Stimulated activated CD4-positive, alpha-beta T cell treated with anti-CD3 and anti-CD28 coated beads, Interleukin-2, amount 100 ng/mL, for 24 hours (primary cell): ENCODE measurements at places on chromosomes 12 and 14.

GRCh38 chr12:28027947-28028724, 55.6 kb upstream of the PTHLH start:
- DNase-seq: no peak

GRCh38 chr12:55721601-55722213, 1.5 kb downstream of the RDH5 start:
- DNase-seq: no peak

- no peak for DNase-seq
Observed at GRCh38 chr14:104515811-104516780, 63.5 kb upstream of the C14orf180 start.

- DNase-seq: no peak
Observed at GRCh38 chr12:62285284-62285683, 25.1 kb downstream of the USP15 start.

DNA sequence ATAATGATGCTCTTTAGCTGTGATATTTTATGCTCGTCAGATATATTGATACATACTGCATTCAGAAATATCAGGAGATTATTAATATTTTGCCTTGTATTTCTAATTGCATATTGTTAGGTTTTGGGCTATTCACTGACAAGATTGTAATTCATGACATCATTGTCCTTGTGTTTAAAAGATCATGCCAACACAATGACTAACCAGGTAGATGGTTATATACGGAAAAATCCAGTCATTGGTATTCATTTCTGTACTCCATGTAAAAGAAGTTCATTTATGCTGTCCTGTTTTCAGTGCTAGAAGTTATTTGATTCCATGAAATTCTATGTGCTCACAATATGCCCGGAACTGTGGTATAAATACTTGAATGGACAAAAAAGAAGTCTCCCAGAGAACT, 107.5 kb downstream of the KITLG start:
- DNase-seq: no peak

GRCh38 chr12:95970905-95971304, 25.2 kb downstream of the HAL start:
- DNase-seq: no peak

DNA sequence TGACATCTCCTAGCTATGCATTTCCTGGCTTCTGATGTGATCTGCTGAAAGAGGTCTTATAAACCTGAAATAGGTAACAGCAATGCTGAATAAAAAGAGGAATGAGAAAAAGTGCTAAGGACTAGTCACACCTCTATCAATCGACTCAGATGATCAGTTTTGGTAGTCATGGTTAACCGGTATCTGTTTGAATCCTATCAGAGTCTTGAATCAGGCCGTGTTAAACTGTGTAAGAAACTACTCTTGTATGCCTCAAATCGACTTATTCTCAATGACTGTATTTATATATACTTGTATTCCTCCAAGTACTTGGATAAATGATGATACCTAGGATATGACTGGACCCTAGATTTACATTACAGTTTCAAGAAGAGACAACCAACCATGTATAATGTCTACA, 10.8 kb upstream of the ISM2 start:
- no peak for DNase-seq

- peak; percentile 2 for DNase-seq
Observed at GRCh38 chr12:71438670-71439361, 782 bp upstream of the LGR5 start.

DNA sequence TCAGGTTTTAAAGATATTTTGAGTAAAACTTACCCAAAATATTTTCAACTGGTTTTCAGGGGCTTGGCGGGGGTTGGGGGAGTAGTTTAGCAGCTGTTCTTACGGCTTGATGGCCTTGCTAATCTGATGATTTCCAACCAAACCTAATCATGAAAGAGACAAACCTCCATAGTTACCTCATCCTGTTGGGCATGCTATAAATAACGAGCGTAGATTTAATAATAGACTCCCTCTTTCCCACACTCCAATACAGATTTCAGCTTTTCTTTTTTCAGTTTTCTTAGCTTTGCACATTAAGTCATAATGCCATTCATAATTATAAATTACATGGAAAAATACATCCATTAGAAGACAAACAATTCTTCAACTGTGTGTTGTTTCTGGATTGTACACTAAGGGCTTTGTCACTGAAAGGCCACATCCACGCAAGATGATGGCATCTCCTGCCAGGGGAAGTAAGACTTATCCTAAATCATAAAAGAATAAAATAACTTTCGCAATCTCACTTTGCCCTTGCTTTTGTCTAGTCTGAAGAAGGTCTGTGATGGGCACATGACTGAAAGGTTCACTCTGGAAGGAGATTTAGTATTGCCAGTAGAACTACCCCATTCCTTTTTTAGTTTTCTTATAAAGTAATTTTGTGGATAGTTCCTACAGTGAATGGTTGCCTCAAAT, 23.2 kb downstream of the ITPR2 start:
- DNase-seq: no peak

DNA sequence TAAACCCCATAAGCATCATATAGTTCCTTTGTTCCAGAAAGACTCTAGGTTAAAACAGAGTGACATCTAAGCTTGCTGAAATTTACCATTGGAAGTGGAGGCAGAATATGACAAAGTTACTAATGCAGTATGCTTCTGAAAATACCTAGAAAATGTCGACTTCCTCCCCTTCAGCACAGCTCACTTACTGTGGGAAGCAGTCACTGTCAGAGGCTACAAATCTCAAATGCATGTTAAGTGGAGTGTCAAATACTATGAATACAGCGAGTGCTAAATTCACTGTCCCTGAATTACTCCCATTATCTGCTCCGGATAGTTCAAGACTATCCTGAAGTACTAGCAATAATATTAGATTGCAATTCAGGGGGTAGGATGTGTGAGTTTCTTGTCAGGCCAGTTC, 1454.6 kb downstream of the AACS start:
- DNase-seq: no peak

GRCh38 chr12:123106640-123107359, 44.1 kb downstream of the PITPNM2 start:
- peak; percentile 62 for DNase-seq

DNA sequence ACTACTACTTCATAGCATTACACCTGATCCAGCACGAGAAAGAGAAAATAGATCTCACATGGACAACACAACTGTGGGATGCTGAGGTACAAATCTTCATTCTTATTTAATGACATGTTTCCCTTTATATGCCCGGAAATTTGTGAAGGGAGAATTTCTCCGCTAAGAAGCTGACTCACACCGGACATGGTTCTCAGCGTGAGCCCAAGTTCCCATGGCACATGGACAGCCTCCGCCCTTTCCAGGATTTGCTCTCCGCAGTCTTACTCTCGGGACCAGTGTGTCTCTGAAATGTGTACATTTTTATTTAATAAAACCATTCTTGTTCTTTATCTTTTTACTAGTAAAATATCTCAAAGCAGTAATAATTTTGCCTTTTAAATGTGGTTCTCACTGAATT, 1154.8 kb downstream of the TMEM121 start:
- no peak for DNase-seq

DNA sequence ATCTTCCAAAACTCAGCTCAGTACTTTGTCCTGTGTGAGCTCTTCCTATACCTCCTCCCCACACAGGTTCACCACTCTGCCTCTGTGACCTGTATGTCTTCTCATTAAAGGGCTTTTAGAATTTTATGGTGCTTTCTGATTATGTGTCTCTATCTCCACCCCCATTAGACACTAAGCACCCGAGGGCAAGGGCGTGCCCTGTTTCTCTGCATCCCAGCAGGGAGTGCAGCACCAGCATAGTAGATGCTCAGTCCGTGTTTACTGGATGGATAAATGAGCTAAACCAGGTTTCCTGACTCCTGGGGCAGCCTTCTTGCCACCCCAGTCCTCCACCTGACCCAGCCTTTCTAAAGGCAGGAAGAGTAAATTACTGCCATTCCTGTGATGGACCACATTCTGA, 333.8 kb downstream of the CACNA1C start:
- no peak for DNase-seq

DNA sequence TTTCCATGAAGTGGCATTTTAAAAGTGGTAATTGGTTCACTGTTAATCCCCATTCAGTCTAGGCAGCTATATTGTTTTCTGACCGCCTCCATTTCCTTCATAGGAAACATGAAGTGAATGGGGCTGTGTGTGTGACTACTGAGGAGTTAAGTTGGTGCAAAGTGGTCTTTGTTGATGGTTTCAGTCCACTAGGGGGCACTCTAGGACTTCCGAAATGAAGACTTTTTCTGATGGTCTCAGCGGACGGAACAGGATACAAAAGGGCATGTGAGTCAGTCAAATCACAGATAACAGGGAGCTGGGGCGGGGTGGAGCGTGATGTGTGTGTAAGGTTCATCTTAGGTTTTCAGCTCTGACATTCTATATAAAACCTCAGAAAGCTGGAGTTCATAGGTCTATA, 240.1 kb upstream of the OR4E1 start:
- peak; percentile 79 for DNase-seq

DNA sequence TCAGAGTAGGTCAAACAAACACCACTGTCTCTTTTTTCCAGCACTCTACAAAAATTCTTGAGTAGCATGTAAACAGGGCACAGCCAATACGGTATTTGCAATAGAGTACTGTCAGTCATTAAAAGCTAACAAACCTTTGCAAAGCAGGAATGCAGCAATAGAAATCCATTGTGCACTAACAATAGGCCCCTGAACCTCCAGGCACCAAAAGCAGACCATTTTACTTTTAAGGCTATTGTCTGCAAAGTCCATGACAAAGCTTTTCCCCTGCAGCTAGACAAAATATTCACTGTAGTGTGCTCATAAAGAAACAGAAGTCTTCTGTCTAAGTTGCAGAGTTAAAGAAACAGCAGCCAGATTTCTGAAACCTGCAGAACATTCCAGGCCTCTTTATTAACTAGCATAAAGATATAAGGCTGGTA, 191.9 kb downstream of the SOX5 start:
- no peak for DNase-seq

GRCh38 chr12:54723379-54724256, 75.5 kb upstream of the DCD start:
- DNase-seq: peak; percentile 5
